ENCODE measurements at places on chromosomes 2 and 18. TPM values are rescaled to one million over a fixed set of nuclear protein-coding genes. Genes with fewer than 3 reads are reported as not detected.

Gene MAB21L4
- not detected for total RNA-seq

Gene IL1F10
- 0.68 TPM for total RNA-seq

Gene FSIP2
- 31.8 TPM for total RNA-seq

Gene PTPRN
- 3.5 TPM for total RNA-seq

Gene LYPD6B
- 45.2 TPM for total RNA-seq

Gene ZNF385B
- 40.3 TPM for total RNA-seq

Gene ANKRD36
- 57.2 TPM for total RNA-seq

Gene AFF3
- 27.1 TPM for total RNA-seq

Gene CAD
- 62.5 TPM for total RNA-seq

Gene NETO1
- 5.5 TPM for total RNA-seq

Gene RETREG2
- 138 TPM for total RNA-seq

Gene C18orf54
- total RNA-seq, result 11.7 TPM

Gene DDX1
- total RNA-seq, result 65.0 TPM

Gene ZCCHC2
- total RNA-seq, result 56.9 TPM

Gene IL37
- total RNA-seq, result 1.5 TPM

Gene TANC1
- total RNA-seq, result 19.3 TPM

Gene MLPH
- total RNA-seq, result 7.4 TPM

Gene SLC38A11
- total RNA-seq, result 1.2 TPM

Gene PIEZO2
- 3.0 TPM for total RNA-seq

Gene OR6B2
- total RNA-seq, result not detected

Gene PAX8
- 5.4 TPM for total RNA-seq

Gene GALNT13
- total RNA-seq, result 0.55 TPM

Gene CYP27C1
- total RNA-seq, result 0.55 TPM

Gene RGPD8
- 33.0 TPM for total RNA-seq

Gene ALLC
- total RNA-seq, result 8.1 TPM

Gene ONECUT2
- 0.79 TPM for total RNA-seq

Gene ANKRD12
- 59.7 TPM for total RNA-seq

Gene LRRFIP1
- total RNA-seq, result 33.5 TPM

Gene POMC
- 55.7 TPM for total RNA-seq

Gene TGFA
- 1.3 TPM for total RNA-seq

Gene MYO7B
- 3.6 TPM for total RNA-seq

Gene KLF11
- 55.0 TPM for total RNA-seq

Gene SAG
- 5.1 TPM for total RNA-seq
